ENCODE measurements at places on chromosomes 7 and 10.

DNA sequence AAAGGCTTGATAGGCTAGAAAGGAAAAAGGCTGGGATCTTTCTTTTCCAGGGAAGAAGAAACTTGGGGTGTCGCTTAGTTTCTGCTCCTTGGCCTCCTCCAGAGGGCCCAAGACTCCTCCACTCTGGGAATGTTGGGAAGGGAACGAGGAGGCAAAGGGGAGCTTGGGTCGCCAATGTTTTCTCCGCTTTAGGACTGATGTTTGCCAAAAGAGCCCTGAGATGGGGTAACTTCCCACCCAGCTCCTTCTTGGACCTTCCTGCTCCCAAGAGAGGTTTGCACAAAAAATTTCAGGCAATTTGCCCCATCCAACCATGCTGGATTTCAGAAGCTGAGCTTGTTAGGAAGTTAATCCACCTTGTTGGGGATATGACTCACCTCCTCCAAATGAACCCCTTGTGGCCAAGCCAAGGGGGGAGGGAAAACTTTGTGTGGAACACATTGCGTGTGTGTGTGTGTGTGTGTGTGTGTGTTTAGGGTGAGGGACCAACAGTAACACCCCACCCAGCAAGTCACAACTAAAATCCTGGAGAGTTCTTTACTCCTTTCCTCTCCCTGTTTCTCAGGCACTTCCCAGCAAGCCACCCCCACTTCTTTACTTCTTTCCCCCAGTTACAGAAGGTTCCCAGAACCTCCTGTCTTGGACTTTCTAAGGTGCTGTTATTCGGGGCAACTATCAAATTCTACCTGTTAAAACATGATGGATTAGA, 8.7 kb upstream of the HOXA2 start:
- DNase-seq = peak; percentile 62

GRCh38 chr10:84353052-84353803, 24.8 kb downstream of the CCSER2 start:
- DNase-seq = no peak

DNA sequence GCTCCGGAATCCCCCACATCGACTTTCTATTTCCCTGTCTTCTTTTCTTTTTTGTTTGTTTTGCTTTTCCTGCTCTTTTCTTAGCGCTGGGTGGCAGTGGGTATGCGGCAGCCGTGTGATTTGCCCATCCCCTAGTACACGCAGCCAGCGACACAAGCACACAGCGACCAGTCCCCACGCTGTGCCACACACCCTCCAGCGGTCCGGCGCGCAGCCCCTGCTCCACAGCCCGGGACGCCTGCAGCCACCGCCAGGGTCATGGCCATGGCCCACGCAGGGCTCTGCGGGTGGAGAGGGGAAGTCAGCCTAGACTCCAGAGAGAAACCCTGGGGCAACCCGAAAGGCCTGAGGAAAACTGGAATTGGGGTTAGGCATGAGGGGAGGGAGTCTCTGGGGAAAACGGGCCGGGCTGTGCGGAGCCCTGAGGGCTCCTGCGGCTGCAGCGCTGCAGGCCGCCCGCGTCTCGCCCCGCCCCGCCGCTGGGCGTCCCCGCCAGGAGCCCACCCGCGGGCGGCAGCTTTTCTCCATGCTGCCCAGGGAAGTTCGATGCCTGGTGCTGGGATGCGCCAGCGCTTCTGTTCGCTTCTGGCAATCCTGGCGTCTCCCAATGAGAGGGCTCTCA, 2.5 kb downstream of the CHRM2 start:
- no peak for DNase-seq

DNA sequence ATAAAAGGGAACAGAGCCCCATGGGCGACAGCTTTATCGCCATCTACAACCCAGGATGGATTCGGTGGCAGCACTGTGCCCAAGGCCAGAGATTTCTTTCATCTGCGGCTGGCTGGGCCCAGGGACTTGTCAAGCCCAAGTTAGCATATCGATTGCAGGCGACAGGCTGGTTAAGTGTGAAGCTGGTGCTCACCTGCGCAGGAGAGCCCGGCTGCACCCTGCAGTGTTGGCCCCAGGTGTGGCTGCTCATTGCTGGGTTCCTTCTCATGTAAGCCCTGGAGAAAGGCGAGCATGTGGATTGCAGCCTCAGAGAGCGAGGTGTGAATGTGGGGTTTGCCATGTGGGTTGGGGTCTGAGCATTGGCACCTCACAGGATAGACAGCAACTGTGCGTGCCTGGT, 40.6 kb upstream of the LRRC4 start:
- DNase-seq = no peak

- no peak for DNase-seq
Observed at GRCh38 chr10:30495687-30496086, 61.7 kb downstream of the MAP3K8 start.

- no peak for DNase-seq
Observed at GRCh38 chr10:52951824-52952223, 179.2 kb upstream of the MBL2 start.

DNA sequence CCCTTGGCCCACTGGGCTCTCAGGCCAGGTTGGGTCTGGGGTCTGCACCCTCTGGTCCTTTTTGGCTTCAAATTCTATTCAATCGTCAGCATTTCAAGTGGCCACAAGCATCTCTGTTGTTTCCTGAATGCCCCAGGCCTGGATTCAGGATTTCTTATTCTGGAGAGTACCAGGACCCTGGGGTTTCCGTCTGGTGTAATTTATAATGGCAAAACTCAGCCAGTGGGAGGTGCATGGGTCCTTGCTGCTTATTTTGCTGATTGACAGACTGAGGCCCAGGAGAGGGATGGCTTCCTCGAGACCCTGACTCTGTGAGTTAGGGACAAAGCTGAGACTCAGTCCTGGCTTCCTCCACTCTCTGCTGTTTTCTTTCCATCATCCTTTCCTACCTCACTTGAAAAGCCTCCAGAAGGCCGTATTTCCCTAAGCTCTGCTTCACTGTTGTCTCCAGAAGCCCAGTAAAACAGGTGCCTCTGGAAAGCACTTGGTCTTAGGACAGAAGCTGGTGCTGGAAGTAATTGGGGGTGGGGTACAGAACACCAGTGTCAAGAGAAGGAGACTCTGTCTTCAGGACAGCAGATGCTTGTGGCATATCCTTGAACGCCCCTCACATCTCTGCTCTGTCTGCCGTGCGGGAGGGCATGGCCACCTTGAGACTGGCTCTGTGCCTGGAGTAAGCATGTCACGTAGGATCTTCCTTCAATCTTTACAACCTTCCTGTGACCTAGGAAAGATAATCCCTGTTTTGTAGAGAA, 39.4 kb upstream of the SH2D4B start:
- no peak for DNase-seq

DNA sequence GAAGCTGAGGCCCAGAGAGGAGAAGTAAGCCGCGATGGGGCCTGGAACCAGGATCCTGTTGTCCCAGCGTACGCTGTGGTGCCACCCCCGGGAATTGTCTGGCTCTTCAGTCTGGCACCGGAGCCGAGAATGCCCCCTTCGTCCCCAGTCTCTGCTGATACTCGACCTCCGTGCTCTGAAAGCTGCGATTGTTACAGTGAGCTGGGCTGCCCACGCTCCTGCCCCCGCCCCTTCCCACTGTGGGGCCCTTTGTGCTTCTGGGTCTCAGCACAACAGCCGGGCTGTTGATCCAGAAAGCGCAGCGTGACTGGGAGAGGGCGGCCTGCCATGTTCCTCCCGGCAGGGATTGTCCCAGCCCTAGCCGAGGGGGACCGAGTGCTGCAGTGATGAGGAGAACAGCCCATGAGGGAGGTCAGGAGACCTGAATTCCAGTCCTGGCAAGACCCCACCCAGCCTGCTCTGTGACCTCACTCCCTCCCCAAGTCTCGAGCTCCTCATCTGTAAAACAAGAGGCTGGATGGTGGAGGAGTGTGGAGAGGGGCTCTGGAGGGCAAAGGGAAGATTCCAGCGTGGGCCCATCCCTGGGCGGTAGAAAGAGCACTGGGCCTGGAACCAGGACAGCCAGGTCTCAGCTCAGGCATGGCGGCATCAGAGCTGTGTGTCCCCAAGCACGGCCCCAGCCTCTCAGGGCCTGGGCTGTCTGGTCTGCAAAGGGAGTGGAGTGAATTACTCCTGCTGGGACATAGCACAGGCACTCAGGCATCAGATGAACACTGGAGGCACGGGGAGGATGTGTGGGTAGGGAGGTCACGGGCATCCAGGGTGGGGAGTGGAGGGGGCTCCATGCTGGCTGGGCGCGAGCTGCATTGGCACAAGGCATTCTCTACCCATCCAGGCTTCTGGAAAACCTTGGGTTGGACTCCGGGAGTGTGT, 43.6 kb downstream of the TSPAN15 start:
- no peak for DNase-seq

GRCh38 chr10:72597897-72598296, 28.0 kb downstream of the MICU1 start:
- DNase-seq = no peak

DNA sequence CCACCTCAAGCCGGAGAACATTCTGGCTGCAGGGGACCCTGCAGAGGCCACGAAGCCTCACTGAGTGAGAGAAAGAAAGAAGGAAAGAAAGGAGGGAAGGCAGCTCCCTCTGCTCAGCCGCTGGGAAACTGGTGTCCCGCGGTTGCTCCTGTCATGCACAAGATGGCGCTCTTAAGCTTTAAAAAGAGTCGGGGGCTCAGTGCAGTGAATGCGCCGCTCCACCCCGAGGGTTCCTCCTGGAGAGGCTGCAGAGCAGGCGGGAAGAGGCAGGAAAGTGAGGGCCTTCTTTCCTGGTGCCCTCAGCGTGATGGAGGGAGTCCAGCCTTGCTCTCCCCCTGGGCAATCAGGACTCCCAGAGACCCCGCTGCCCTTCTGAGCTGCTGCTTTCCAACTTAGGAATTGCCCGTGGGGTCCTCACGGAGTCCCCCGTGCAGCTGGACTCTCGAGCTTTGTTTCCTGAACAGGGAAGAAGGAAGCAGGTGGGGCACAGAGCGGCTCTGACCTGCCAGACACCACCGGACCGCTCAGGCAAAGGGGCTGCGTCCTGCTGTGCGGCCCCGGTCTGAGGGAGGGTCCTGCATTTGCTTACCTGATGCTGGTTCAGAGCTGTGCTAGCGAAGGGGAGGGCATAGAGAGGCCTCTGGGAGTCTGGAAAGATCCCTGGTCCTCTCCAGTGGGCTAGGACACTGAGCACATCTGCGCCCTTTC, 141.9 kb upstream of the MKI67 start:
- DNase-seq = no peak

DNA sequence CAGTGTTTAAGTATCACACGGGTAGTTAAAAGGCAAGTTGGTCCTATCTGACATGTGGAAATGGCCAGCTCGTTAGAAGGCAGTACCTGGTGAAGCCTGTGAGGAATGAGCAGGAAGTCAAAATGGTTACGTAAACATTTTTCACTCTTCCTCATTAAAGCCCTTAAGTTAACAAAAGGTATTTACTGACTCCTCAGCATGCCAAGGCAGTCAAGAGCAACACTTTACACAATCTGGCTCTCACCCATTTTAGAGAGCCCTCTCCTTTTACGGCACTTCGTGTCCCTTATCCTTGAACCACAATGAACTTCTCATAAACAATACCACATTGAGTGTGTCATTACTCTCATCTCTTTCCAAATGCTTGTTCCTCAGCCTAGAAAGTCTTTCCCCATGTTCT, 11.0 kb upstream of the RSBN1L start:
- no peak for DNase-seq

GRCh38 chr10:21751341-21752310, 217.6 kb downstream of the MLLT10 start:
- no peak for DNase-seq

DNA sequence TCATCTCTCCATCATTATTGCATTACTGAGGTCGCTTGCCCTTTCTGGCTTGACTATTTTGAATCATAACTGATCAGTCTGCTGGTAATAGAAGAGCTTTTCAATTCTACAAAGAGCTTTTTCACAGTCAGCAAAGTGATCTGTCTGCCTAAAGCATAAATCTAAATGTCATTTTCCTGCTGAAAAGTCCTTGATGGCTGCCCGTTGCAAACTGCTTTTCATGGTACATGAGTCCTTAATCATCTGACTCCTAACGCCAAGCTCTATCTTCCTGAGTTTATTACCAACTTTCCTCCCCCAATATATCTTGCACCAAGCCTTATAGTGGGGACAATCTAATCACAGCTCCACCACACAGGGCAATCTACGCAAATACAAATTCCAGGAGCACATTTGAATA, 39.8 kb downstream of the THSD7A start:
- no peak for DNase-seq

GRCh38 chr10:86203162-86203905, 163.3 kb downstream of the GRID1 start:
- no peak for DNase-seq

Data from skeletal muscle cell (primary cell).